Stimulated activated CD4-positive, alpha-beta T cell treated with anti-CD3 and anti-CD28 coated beads, Interleukin-1b, Interleukin-23, amount 100 ng/mL, for 1 hour (primary cell): ENCODE measurements at places on chromosomes 4 and X.

DNA sequence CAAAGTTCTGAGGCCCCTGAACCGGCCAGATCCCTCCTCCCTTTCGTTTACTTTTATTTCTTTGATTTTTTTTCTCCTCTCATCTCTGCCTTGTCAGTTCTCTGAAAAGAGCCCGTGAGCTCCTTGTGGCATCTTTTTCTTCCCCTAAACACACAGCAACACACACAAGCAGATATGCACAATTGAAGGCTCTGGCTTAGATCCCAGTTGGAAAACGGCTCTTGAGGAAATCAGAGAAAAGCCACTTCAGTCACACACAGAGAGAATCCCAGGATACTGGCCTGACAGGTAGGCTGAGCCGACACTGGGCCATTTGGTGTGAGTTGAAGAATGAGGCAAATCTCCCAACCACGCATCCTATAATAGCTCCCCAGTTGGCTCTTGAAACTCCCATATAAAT, 12.9 kb downstream of the DIPK2B start:
- DNase-seq: no peak

- DNase-seq: no peak
These were observed 156.8 kb upstream of the HS3ST1 start for GRCh38 chr4:11585506-11585905.

- DNase-seq: no peak
These were observed 114.0 kb downstream of the ENOX2 start for GRCh38 chrX:130788786-130789581.

DNA sequence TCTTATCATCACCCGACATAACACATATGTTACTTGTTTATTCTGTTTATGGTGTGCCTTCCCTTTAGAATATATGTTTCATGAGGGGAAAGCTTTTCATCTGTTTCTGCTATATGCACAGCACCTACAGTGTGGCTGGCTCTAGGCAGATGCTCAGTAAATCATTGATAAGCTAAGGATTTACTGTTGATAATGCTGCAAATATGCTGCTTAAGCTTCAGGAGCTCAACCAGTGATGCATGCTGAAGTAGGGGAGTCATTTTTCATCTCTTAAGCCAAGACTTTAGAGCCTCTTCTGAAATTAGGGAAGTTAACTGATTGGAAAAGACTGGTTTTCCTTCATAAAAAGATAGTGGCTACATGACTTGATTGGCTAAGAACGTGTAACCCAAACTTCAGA, 16.4 kb downstream of the FAT4 start:
- DNase-seq: no peak

GRCh38 chr4:138616775-138617174, 374.6 kb upstream of the SLC7A11 start:
- DNase-seq: no peak

DNA sequence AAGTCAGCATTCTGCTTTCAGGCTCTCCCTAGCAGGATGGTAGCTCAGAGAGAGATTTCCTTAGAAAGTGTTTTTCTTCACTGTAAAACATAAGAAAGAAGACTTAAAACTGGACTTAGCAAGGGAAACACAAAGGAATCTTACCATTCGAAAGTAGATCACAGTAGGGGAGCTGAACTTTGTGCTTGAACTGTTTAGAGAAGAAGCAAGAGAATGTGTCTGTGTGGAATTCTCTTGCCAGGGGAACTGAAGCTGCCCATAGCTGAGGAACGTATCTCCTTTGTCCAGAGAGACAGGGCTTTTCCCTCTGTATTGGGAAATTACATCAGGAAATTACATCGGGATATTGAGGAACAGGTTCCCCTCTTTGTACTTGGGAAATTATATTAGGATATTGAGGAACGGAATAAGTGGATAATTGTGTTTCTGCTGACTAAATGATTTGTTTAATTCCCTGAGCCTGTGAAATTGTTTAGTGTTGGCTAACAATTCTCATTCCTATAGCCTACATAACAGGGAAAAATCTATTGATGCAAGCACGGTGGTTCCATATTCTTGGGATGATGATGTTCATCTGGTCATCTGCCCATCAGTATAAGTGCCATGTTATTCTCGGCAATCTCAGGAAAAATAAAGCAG, 21.2 kb downstream of the SRD5A3 start:
- DNase-seq: no peak

DNA sequence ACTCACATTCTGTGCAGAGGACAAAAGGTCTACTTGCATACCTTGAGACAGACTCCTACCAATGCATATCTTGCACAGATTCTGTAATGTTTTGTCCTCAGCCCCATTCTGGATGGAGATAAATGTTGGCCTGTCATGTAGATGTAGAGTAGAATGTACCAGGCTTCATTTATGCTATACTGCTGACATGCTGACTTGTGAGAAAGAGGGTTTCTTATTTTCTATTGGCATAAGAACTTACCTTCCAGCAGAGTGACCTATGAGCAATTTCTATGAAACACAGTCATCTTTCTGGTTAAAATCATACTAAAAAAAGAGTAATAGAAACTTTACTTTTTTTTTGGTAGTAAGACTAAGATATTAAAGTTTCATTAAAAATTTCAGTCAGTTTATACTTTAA, 17.2 kb downstream of the SLC4A4 start:
- DNase-seq: no peak
